ENCODE measurements at places on chromosomes 6 and 20.

DNA sequence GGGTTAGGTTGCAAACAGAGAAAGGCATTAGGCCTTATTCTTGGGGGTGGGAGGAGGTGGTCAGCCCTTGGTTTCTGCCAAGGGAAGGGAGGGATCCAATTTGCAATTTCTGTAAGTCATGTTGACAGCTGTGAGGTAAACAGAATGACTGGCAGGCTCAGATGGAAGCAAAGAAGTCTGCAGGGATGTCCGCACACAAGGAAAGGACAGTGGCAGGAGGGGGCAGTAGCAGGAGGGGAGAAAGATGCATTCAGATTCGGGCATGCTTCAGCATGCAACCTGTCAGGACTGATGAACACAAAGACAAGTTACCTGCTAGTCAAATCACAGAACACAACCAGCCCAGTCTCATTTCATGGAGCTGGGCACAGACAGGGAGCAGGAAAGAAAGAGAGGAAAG, 217.9 kb upstream of the FOXA2 start:
- no peak for DNase-seq

DNA sequence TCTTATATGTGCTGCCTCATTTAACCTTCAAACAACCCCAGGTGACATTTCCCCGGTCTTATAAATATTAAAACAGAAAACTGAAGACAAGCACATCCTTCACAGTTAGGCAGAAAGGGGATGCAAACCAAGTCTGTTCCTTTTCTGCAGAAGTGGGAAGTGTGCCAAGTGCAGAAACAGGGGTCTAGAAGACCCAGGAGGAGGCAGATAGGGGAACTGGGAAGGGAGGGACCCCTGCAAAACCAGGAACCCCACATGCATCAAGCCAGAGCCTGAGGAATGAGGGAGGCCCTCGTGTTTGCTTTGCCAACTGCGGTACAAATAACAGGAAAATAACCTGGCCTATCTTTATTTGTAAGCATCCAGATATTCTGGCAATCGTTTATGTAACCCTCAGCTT, 17.0 kb upstream of the CST3 start:
- DNase-seq = no peak

DNA sequence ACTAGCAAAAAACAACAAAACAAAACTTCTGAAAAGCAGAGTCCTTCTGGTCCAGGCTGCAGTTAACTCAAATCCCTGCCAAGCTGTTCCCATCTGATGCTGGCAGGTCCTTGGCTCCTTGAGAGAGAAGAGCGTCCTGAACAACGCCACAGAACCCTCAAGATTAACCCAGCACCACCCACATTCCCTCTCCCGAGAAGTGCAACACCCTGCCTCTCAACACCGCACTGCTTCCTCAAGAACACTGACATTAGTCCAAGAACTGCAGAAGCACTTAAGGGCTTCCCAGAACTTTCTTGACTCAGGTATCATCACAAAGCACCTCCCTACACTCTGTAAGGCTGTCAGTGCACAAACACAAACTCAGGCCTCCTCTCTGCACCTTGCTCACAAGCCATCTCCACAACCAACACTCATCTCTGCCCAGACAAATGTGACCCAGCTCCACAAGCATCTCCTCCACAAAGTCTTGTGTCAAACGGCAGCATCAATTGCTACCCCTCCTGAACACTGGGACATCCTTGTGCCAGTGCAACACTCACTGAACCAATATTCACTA, 7.5 kb downstream of the MRPL14 start:
- DNase-seq = no peak

DNA sequence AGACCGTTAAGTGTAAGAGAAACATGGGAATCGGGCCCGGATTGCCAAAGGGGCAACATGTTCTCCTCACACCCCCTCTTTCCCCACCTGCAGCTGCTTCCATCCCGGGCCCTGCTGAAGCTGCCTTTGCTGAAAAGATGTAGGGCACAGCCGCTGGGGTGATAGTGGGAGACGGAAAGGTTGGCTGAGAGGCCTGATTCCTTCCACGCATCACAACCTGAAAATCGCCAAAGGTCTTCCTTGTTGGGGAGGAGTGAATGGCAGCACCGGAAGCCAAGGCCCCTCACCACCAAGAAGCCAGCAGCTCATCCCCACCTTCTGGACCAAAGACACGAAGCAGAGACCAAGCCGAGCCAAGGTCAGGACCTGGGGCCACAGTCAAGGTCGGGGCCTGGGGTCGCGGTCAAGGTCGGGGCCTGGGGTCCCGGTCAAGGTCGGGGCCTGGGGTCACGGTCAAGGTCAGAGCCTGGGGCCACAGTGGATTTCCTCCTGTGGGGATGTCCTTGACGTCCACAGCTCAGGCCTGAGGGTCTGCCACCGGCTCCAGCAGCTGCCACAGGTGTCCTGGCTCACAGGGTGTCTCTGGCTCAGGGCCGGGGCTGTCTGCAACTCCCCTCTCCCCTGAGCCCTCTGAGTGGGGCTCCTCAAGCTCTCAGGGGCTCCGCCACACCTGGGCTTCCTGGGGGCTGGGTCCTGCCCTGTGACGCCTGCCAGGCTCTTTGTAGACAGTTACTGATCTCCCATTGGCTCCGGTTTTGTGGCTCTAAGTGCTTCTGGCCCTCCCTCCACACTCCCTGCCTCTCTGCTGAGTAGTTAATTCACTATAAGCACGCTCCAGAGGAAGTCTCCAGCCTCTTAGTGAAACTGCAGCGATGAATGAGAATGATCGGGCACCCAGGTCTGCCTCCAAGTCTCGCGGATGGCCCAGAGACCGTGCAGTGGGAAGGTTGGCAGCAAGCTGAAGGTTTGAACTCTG, 5.5 kb upstream of the CHRNA4 start:
- peak; percentile 11 for DNase-seq

GRCh38 chr20:53020834-53021233, 48.7 kb downstream of the TSHZ2 start:
- DNase-seq = no peak

DNA sequence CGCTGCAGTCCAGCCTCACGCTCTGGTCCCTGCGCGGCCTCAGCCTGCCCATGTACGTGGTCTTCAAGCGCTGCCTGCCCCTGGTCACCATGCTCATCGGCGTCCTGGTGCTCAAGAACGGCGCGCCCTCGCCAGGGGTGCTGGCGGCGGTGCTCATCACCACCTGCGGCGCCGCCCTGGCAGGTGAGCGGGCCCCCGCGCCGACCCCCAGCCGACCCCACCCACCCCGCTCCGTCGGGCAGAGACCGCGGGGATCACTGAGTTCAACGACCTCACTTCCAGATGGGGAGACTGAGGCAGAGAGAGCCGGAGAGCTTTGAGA, 545 bp downstream of the SLC35D3 start:
- no peak for DNase-seq

GRCh38 chr20:2805689-2806350, 5.4 kb upstream of the CPXM1 start:
- no peak for DNase-seq

DNA sequence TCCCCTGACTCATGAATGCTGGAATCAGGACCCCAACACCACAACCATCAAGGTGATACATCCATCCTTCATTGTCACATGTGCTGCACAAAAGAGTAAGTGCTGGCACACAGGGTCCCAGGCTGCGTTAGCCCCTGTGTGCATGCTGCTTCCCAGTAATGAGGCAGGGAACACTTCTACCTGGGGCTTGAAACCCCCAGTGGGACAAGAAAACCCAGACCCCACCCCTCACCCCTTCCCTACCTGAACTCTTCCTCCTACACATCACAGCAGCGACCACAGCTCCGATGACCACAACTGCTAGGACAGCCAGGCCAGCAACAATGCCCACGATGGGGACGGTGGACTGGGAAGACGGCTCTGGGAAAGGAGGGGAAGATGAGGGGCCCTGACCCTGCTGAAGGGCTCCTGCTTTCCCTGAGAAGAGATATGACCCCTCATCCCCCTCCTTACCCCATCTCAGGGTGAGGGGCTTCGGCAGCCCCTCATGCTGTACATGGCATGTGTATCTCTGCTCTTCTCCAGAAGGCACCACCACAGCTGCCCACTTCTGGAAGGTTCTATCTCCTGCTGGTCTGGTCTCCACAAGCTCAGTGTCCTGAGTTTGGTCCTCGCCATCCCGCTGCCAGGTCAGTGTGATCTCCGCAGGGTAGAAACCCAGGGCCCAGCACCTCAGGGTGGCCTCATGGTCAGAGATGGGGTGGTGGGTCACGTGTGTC, 2.0 kb downstream of the HLA-B start:
- no peak for DNase-seq

DNA sequence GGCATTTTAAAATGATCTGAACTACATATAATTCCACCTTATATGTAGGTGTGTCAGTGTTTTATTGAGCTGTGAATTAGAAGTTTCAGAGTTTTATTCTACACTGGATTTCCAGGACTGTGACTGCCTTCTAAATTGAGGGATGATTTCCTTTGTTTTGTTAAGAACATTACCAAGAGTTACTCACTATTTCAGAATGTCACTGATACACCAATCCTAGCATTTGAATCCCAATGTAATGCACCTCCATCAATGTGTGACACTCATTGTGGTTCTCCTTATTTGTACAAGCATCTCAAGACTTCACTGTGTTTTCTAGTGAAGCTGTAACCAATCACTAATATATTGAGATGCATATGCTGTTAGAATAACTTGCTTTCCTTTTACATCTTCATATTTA, 86.8 kb downstream of the PLCB1 start:
- no peak for DNase-seq

DNA sequence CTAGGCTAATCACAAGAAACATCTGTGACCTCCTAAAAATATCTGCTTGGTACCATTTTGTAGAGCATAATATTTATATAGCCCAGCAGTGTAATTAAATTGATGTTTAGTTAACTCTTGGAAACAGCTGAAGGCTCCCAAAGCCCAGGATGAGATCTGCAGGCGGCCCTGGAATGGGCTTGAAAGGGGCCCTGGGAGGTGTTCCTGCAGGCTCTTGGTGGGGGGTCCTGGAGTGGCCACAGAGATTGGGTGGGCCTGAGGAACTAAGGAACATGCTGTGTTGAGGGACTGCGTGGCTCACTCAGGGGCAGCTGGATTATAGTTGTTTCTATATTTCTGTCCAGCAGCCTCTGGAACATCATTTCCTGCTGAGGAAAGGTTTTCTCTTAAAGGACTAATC, 9.2 kb downstream of the SCP2D1 start:
- DNase-seq = no peak

DNA sequence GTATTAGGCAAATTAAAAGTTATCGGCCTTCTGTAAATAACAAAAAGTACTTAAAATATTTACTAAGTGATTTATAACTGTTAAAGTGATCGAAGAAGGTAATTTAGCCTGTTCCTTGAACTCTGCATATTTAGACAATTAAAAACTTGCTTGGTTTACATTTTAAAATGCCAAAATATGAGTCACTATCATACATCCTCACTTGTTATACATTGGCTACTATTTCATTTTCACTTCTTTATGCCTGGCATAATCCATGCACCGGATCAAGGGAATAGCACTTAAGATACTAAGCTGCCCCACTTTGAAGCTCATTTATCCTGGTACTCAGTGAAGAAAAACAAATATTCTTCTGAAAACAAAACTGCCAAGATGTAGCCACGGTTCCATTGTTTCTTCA, 344.6 kb downstream of the UBE3D start:
- no peak for DNase-seq

DNA sequence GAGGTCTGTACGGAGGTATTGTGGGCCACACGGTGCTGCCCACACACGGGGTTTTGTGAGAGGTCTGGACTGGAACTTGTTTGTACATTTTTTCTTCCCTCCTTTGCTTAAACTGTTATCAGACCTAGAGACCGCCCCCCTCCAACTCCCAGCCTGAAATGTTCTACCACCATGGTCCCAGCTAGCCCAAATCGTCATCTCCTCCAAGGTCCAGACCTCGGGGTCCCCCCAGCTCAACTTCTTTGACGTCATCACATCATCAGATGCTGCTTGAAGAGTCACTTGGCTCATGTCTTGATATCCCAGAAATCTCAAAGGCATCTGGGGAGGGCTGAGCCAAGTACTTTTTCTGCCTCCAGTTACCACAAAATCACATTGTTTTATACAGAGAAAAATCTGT, 2.8 kb upstream of the CCDC170 start:
- DNase-seq = peak; percentile 34

GRCh38 chr6:168050881-168051586, 28.0 kb downstream of the FRMD1 start:
- DNase-seq = no peak

Data from heart right ventricle (tissue), 16 donors.